ENCODE measurements at places on chromosomes 2 and 18. TPM values are rescaled to one million over a fixed set of nuclear protein-coding genes. Genes with fewer than 3 reads are reported as not detected.

The HRH4 gene
- not detected for total RNA-seq

GRCh38 chr2:96501886-96502810 lies 3.0 kb downstream of the NEURL3 start:
- no peaks in the 10 kb centered on the region for H3K27me3 ChIP-seq
- H3K36me3 ChIP-seq, result no peaks in the 10 kb centered on the region
- H3K4me1 ChIP-seq, result peaks cover 9% of the 10 kb centered on the region
- no peak for DNase-seq

The OSBPL6 gene
- 8.3 TPM for total RNA-seq

The STARD6 gene
- not detected for total RNA-seq

DNA sequence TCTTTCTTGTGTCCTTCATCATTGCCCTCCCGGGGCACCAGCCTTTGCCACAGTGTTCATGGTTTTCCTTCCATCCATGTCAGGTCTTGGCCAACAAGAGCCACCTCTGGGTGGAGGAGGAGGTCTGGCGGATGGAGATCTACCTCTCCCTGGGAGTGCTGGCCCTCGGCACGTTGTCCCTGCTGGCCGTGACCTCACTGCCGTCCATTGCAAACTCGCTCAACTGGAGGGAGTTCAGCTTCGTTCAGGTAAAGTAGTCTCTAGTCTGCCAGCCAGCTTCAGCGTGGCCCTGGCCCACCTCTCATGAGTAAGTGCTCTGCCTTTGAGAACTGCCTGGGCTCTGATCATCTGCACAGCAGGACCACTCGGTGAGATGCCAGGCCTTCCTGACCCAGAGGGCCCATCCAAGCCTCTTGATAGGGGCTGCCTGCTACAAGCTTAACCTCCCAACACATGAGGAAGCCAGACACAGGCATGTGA lies 31.0 kb downstream of the STEAP3 start:
- no peaks in the 10 kb centered on the region for H3K27me3 ChIP-seq
- no peak for DNase-seq
- peaks cover 51% of the 10 kb centered on the region for H3K4me1 ChIP-seq
- peaks cover 24% of the 10 kb centered on the region for H3K36me3 ChIP-seq

- H3K36me3 ChIP-seq, result no peaks in the 10 kb centered on the region
- H3K27ac ChIP-seq, result no peak overlapping the region
- no peak overlapping the region for H3K4me3 ChIP-seq
- no peaks in the 10 kb centered on the region for H3K4me1 ChIP-seq
- no peak for DNase-seq
Measured at GRCh38 chr2:122236152-122236874, 480.9 kb downstream of the TSN start.

DNA sequence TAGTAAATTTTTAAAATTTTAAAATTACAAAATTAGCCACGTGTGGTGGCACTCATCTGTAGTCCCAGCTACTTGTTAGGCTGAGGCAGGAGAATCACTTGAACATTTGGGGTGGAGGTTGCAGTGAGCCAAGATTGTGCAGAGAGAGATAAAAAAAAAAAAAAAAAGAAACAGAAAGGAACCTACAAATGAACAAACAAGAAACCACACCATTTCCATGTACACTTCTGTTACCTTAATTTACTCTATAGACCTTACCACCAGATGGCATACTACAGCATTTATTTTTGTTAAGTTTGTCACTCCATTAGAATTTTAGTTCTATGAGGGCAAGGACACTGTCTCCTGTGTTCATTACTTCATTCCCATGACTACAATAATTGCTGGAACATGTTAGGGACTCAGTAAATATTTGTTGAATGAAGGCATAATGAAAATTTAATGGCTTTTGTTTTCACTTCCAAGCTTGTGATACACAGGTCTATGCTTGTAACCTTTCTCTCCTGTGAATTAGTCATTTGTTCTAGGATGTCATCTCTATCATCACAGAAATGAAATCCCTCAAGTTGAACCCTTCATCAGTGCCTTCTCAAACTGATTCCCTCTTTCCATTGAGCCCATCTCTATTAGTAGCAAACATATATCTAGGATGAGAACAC lies 76.0 kb downstream of the ARHGAP15 start:
- DNase-seq, result no peak
- H3K36me3 ChIP-seq, result no peaks in the 10 kb centered on the region
- no peaks in the 10 kb centered on the region for H3K27me3 ChIP-seq
- no peak overlapping the region for H3K27ac ChIP-seq
- H3K4me3 ChIP-seq, result no peak overlapping the region

The SERPINB2 gene
- not detected for total RNA-seq

GRCh38 chr2:68231061-68231372 lies 21.3 kb downstream of the PPP3R1 start:
- no peak for DNase-seq
- H3K27ac ChIP-seq, result peak overlapping the region; percentile 67
- no peaks in the 10 kb centered on the region for H3K27me3 ChIP-seq
- H3K36me3 ChIP-seq, result no peaks in the 10 kb centered on the region
- no peak overlapping the region for H3K4me3 ChIP-seq

DNA sequence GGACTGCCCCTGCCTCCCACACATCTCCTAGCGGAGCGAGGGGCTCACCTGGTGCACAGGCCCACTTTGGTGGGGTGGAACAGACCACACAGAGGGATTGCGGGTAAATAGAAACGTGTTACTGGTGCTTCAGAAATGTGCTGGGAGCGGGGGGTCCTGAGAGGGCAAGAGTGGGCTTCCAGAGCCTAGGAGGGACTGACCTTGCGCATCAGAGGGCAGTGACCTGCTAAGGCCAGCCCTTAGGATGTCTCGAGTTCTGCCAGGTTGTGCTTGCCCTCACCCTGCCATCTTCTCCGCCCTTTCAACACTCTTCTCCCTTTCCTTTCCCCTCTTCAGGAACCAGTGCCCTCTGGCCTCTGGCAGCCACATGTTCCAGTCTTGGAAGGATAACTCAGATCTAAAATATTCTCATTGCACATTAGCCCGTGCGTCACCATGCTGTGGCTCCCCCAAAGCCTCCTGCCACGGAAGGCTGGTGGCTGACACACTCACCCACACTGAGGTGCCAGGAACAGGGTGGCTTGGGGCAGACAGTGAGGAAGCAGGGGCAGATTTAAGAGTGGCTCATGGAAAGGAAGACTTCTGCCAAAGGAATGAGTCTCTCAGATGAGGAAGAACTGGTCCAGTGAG lies 89.6 kb downstream of the MCFD2 start:
- H3K36me3 ChIP-seq, result no peaks in the 10 kb centered on the region
- DNase-seq, result no peak
- no peak overlapping the region for H3K4me3 ChIP-seq
- H3K27ac ChIP-seq, result no peak overlapping the region
- peaks cover 4% of the 10 kb centered on the region for H3K4me1 ChIP-seq

- no peak overlapping the region for H3K27ac ChIP-seq
- DNase-seq, result no peak
- no peaks in the 10 kb centered on the region for H3K4me1 ChIP-seq
- no peaks in the 10 kb centered on the region for H3K27me3 ChIP-seq
- H3K36me3 ChIP-seq, result no peaks in the 10 kb centered on the region
Measured at GRCh38 chr2:239674981-239675825, 274.4 kb upstream of the HDAC4 start.

- H3K27ac ChIP-seq, result no peak overlapping the region
- DNase-seq, result no peak
- H3K36me3 ChIP-seq, result peaks cover 46% of the 10 kb centered on the region
- H3K4me3 ChIP-seq, result no peak overlapping the region
- H3K27me3 ChIP-seq, result no peaks in the 10 kb centered on the region
- no peaks in the 10 kb centered on the region for H3K4me1 ChIP-seq
Measured at GRCh38 chr2:208296610-208297009, 30.6 kb downstream of the PIKFYVE start.

DNA sequence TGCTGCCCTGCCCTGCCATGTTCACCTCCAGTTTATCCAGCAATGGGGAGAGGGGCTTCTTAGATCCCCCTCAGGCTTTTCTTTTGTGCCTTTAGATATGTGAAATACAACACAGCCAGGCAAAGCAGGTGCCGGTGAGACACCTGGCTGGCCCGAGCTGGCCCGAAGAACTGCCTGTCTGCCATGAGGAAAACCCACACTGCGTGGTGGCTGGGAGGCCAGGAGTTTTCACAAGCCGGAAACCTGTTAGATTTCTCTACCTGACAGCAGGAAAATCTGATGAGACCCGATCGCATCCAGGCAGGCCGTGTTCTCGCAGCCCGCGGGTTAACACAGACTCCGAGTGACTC lies 5.7 kb upstream of the GAL3ST2 start:
- no peaks in the 10 kb centered on the region for H3K36me3 ChIP-seq
- no peaks in the 10 kb centered on the region for H3K27me3 ChIP-seq
- peak overlapping the region; percentile 60 for H3K27ac ChIP-seq
- H3K4me1 ChIP-seq, result peaks cover 12% of the 10 kb centered on the region
- no peak overlapping the region for H3K4me3 ChIP-seq

GRCh38 chr18:25518716-25519053 lies 166.7 kb upstream of the ZNF521 start:
- DNase-seq, result no peak
- H3K27me3 ChIP-seq, result no peaks in the 10 kb centered on the region
- no peaks in the 10 kb centered on the region for H3K36me3 ChIP-seq

- H3K4me1 ChIP-seq, result no peaks in the 10 kb centered on the region
- DNase-seq, result no peak
- no peaks in the 10 kb centered on the region for H3K27me3 ChIP-seq
Measured at GRCh38 chr2:112295407-112296078, 20.1 kb downstream of the ZC3H6 start.

The MYOM1 gene
- total RNA-seq, result 0.53 TPM

DNA sequence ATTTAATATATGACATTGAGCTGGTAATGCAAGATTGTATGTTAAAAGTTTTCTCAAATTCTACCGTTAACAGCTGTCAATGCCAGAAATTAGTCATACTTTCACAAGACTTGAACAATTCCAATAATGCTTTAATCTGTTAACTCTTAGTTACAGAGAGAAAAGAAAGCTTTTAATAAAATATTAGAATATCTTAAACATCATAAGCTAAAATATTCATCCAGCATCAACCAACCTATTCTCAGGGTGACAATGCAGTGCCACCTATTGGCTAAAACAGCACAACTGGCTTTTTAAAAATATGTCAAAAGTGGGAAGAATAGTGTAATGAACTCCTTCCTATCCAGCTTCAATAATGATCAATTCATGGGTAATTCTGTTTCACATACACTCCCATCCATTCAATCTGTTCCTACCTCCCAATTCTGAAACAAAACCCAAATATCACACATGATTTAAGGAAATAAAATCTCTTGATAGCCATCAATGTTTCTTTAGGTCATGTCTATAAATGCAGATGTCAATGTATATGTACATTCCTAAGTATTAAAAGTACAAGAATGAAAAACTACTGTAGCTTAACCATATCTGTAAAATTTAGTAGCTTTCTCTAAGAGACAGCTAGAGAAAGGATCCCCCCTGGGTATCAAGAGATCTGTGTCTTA lies 79.8 kb upstream of the CCDC141 start:
- H3K27me3 ChIP-seq, result no peaks in the 10 kb centered on the region
- DNase-seq, result no peak
- H3K36me3 ChIP-seq, result no peaks in the 10 kb centered on the region

GRCh38 chr2:225512469-225512868 lies 113.0 kb downstream of the NYAP2 start:
- no peak overlapping the region for H3K27ac ChIP-seq
- no peak overlapping the region for H3K4me3 ChIP-seq
- H3K4me1 ChIP-seq, result peaks cover 4% of the 10 kb centered on the region
- no peaks in the 10 kb centered on the region for H3K27me3 ChIP-seq

DNA sequence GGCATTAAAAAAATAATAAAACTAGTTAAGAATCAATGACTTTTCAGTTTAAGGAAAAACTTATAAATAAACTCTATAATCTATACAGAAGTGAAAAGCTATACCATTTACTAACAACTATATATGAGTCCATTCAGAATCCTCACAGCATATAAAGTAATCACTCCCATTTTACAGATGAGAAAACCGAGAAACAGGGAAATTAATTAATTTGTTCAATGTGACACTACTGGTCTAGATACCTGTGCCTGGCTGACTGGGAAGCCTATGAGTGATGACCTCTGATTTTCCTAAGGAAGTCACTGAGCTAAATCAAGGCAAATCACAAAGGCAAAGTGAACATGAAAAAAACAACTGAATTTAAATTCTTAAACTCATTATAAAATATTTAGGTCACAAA lies 99.5 kb upstream of the RNU4ATAC start:
- H3K36me3 ChIP-seq, result peaks cover 21% of the 10 kb centered on the region
- no peak overlapping the region for H3K4me3 ChIP-seq
- no peaks in the 10 kb centered on the region for H3K27me3 ChIP-seq
- no peak overlapping the region for H3K27ac ChIP-seq
- H3K4me1 ChIP-seq, result no peaks in the 10 kb centered on the region

The PID1 gene
- 1.3 TPM for total RNA-seq

- peaks cover 13% of the 10 kb centered on the region for H3K4me1 ChIP-seq
- DNase-seq, result no peak
- no peaks in the 10 kb centered on the region for H3K27me3 ChIP-seq
- H3K36me3 ChIP-seq, result peaks cover 21% of the 10 kb centered on the region
Measured at GRCh38 chr2:121513597-121514333, 16.9 kb upstream of the RNU4ATAC start.

DNA sequence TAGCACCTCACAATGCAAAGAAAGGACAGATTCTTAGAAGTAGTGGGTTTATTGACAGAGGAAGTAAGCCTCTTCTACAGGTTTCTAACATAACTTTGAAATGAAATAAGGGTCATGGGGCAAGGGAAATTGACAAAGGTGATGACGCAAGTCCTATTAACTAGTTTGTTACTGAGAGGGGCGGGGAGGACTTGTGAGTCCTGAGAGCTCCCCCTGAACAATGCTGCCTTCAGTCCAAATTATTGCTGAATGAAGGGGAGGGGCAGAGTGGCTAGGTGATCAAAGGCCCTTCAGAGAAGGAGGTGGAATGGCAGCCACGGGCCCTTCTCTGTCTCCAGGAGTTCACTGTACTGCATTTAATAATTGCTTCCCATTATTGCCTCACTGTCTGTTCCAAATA lies 390.0 kb downstream of the MEIS1 start:
- no peaks in the 10 kb centered on the region for H3K4me1 ChIP-seq
- no peak overlapping the region for H3K27ac ChIP-seq
- no peaks in the 10 kb centered on the region for H3K36me3 ChIP-seq
- no peak for DNase-seq
- no peak overlapping the region for H3K4me3 ChIP-seq

The MOGAT1 gene
- 0.62 TPM for total RNA-seq

The LRP2 gene
- total RNA-seq, result 0.59 TPM

DNA sequence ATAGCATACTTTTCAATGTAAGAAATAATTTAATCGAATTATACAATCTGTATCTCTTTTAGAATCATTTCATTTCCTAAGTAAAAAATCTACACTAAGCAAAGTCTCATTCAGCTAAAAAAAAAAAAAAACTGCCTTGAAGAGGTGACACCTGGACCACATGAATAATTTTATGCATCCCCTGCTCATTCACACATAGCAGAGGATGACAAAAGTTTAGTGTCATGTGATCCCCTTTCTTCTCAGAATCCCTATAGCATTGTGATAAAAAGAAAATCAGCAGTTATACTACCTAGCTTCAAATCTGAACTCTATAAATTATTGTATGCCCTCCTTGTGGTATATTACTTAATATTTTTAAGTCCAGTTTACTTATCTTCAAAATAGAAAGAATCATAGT lies 603.8 kb downstream of the ERBB4 start:
- DNase-seq, result no peak
- H3K4me1 ChIP-seq, result peaks cover 10% of the 10 kb centered on the region
- no peak overlapping the region for H3K4me3 ChIP-seq
- H3K27me3 ChIP-seq, result no peaks in the 10 kb centered on the region
- no peaks in the 10 kb centered on the region for H3K36me3 ChIP-seq

GRCh38 chr18:58345875-58346274 lies 283.0 kb downstream of the ALPK2 start:
- H3K27ac ChIP-seq, result peak overlapping the region; percentile 44
- H3K36me3 ChIP-seq, result peaks cover 28% of the 10 kb centered on the region
- no peak overlapping the region for H3K4me3 ChIP-seq
- no peaks in the 10 kb centered on the region for H3K27me3 ChIP-seq

GRCh38 chr2:39851651-39852110 lies 72.6 kb upstream of the THUMPD2 start:
- H3K4me1 ChIP-seq, result peaks cover 23% of the 10 kb centered on the region
- H3K36me3 ChIP-seq, result no peaks in the 10 kb centered on the region

Measured in WTC11 (cell line).